ENCODE measurements at places on chromosomes 3 and 15. TPM values are rescaled to one million over a fixed set of nuclear protein-coding genes. Genes with fewer than 3 reads are reported as not detected.

- no peak overlapping the region for H3K4me3 ChIP-seq
- no peaks in the 10 kb centered on the region for H3K4me1 ChIP-seq
- H3K27me3 ChIP-seq, result no peaks in the 10 kb centered on the region
- H3K27ac ChIP-seq, result no peak overlapping the region
- no peaks in the 10 kb centered on the region for H3K36me3 ChIP-seq
- no peak for DNase-seq
Observed at GRCh38 chr3:28972921-28973320, 307.9 kb upstream of the RBMS3 start.

Gene IL17RE
- total RNA-seq, result 116 TPM

DNA sequence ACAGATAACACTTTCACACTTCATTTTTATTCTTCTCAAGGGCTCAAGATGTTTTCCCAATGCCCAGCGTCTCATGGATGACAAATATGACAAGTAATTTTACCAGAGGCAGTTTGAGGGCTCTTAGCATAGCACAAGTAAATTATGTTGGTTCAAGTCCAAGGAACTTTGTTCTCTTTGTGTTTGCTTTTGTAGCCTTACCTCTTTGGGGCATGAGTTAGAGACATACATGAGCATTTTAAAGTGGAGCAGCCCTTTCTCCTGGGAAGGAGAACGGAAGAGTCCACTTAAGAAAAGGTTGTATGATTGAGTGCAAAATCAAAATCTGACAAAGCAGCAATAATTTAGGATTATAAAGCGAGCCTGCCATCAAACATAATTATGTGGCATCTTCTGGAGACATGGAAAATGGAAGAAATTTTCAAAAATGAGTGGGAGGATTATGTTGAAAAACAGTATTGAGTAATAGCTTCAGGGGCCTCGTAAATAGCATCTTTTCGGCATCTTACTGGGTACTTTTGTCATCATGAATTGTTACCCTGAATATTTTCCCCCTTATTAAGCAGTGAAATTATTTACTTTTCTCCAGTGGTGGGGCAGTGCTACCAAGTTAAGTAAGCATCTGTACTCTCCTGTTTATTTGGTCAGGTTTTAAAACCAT lies 65.9 kb downstream of the PGPEP1L start:
- no peak overlapping the region for H3K27ac ChIP-seq
- no peak overlapping the region for H3K4me3 ChIP-seq
- H3K4me1 ChIP-seq, result peaks cover 10% of the 10 kb centered on the region
- no peaks in the 10 kb centered on the region for H3K27me3 ChIP-seq

GRCh38 chr3:126834596-126835471 lies 130.8 kb downstream of the CHCHD6 start:
- no peak overlapping the region for H3K27ac ChIP-seq
- H3K4me1 ChIP-seq, result no peaks in the 10 kb centered on the region
- no peak for DNase-seq
- H3K4me3 ChIP-seq, result no peak overlapping the region

Gene KBTBD13
- not detected for total RNA-seq

Gene CPNE4
- 1.1 TPM for total RNA-seq

GRCh38 chr3:101615525-101615924 lies 41.5 kb downstream of the PCNP start:
- no peaks in the 10 kb centered on the region for H3K4me1 ChIP-seq
- H3K36me3 ChIP-seq, result no peaks in the 10 kb centered on the region
- no peak overlapping the region for H3K4me3 ChIP-seq
- no peaks in the 10 kb centered on the region for H3K27me3 ChIP-seq
- DNase-seq, result no peak
- H3K27ac ChIP-seq, result no peak overlapping the region

Gene STRA6
- total RNA-seq, result 0.26 TPM

Gene MYO5C
- 11.9 TPM for total RNA-seq

DNA sequence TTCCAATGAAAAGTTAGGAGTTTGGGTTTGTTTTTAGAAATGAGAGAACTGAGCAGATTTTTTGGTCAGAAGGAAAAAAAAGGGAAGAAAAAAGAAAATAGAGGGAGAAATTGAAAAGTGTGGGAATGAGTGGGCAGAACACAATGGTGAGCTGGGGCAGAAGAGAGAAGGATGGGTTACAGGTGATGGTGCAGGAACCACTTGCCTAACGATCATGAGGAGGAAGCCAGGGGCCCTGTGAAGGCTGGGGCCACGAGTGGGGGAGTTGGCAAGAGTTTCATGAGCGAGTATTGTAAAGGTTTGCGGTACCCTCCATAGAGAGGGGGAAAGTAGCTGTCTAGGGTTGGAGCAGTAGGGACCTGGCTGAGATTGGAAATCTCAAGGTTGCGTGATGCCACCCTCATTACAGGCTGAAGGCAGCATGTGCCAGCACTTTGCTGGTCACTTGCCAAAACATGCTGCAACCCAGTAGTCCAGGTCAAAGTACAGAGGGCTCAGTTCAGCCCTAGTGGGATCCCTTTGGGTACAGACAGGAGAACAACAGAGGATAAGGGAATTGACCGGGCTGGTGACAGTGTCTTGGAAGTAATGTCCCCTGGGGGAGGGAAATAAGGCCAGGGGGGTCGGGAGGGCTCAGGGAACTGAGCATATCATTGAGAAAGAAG lies 6.6 kb downstream of the IVD start:
- no peak overlapping the region for H3K27ac ChIP-seq
- H3K4me3 ChIP-seq, result no peak overlapping the region
- DNase-seq, result no peak
- H3K4me1 ChIP-seq, result peaks cover 2% of the 10 kb centered on the region
- peaks cover 56% of the 10 kb centered on the region for H3K36me3 ChIP-seq
- H3K27me3 ChIP-seq, result no peaks in the 10 kb centered on the region

Gene IL17RD
- 2.2 TPM for total RNA-seq

Gene VGLL3
- 17.8 TPM for total RNA-seq

DNA sequence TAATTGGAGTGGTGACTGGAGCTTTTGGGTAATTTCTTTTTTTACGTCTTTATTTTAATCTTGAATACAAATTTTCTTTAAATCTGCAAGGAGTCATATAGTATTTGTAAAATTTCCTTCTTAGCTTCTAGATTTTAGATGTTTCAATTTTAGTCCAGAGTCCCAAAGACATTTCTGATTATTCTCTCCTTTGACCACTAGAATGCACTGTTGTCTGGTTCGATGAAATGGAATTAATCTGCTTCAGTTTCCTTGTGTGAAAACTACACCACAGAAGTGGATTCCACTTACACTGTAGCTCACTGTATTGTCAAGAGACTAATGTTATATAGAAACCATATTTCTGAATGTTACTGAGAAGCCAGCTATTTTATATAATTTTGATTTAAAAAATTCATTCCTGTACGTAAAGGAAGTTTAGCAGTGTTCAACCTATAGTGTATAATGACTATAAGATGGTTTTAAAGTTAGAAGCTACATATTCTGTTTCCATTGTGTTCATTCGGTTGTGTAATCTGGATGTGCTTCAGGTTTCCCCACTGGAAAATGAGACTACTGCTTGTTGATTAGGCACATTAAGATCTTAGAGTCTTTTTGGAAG lies 6.1 kb downstream of the GRAMD1C start:
- DNase-seq, result no peak
- no peak overlapping the region for H3K4me3 ChIP-seq
- no peaks in the 10 kb centered on the region for H3K36me3 ChIP-seq
- no peak overlapping the region for H3K27ac ChIP-seq
- H3K4me1 ChIP-seq, result peaks cover 12% of the 10 kb centered on the region
- no peaks in the 10 kb centered on the region for H3K27me3 ChIP-seq

- DNase-seq, result no peak
- H3K4me3 ChIP-seq, result no peak overlapping the region
- no peaks in the 10 kb centered on the region for H3K27me3 ChIP-seq
- H3K27ac ChIP-seq, result no peak overlapping the region
Observed at GRCh38 chr15:38093931-38094330, 158.7 kb upstream of the SPRED1 start.

Gene AQP9
- 49.0 TPM for total RNA-seq

- no peak for DNase-seq
- peaks cover 5% of the 10 kb centered on the region for H3K36me3 ChIP-seq
- no peak overlapping the region for H3K4me3 ChIP-seq
Observed at GRCh38 chr15:44545913-44546802, 9.2 kb downstream of the EIF3J start.

Gene GATA2
- 4.5 TPM for total RNA-seq

Gene C3orf22
- total RNA-seq, result not detected

DNA sequence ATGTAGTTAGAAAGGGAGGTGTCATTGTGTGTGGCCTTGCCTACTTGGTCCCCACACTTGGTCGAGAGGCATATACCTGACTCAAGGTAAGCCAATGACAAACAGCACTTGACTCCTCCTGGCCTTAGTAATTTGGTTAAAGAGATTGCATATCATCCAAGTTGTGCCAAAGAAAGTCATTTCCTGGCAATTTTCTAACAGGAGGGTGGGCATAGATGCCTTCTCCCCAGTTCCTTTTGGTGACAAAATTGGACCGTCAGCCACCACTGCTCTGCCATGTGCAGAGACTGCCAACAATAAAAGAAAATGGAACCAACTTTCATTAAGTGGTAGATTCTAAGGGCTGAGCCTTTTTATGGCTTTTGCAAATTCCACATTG lies 7.9 kb upstream of the LEKR1 start:
- H3K36me3 ChIP-seq, result no peaks in the 10 kb centered on the region
- no peak overlapping the region for H3K4me3 ChIP-seq
- no peak for DNase-seq
- peak overlapping the region; percentile 94 for H3K27ac ChIP-seq
- peaks cover 45% of the 10 kb centered on the region for H3K4me1 ChIP-seq

DNA sequence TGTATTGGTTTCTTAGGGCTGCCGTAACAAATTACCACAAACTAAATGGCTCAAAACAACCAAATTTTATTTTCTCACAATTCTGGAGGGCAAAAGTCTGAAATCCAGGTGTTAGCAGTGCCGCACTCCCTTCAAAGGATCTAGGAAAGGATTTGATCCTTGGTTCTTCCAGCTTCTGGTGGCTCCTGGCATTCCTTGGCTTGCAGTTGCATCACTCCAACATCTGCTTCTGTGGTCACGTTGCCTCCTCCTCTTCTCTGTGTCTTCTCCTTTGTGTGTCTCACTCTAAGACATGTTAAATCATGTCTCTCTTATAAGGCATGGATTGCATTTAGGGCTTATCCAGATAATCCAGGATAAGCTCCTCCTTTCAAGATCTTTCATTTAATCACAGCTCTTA lies 262.2 kb downstream of the MEX3B start:
- no peak for DNase-seq
- H3K27ac ChIP-seq, result no peak overlapping the region
- no peaks in the 10 kb centered on the region for H3K4me1 ChIP-seq
- peaks cover 5% of the 10 kb centered on the region for H3K27me3 ChIP-seq
- no peaks in the 10 kb centered on the region for H3K36me3 ChIP-seq

GRCh38 chr3:18410205-18410604 lies 14.9 kb downstream of the SATB1 start:
- no peak overlapping the region for H3K27ac ChIP-seq
- H3K4me3 ChIP-seq, result no peak overlapping the region
- no peaks in the 10 kb centered on the region for H3K4me1 ChIP-seq
- no peaks in the 10 kb centered on the region for H3K27me3 ChIP-seq

DNA sequence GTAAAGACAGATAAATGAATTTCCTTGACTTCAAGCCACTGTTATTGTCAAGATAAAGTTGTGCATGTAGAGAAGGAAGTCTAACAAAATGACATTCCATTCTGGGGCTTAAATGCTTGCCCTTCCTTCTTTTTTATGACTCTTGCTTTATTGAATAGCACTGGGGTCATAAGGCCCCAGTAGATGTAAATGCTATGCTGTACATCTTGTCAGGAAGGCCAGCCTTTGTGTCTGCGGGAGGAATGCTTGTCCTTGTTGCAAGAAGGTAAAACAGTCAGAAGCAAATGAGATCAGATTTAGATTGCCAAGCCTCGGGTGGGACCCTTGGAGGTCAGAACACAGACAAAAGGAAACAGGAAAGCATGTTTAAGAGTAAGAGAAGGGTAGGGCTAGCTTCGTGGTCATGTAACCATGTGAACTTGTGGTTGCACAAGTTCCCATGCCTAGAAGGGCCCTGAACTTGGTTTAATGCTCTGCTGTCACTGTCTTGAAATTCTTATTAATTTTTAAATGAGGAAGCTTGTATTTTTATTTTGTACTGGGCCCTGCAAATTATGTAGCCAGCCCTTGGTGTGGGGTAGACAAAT lies 81.5 kb downstream of the PPM1L start:
- H3K4me3 ChIP-seq, result no peak overlapping the region
- DNase-seq, result no peak
- H3K27ac ChIP-seq, result no peak overlapping the region
- H3K27me3 ChIP-seq, result no peaks in the 10 kb centered on the region
- H3K4me1 ChIP-seq, result no peaks in the 10 kb centered on the region
- H3K36me3 ChIP-seq, result no peaks in the 10 kb centered on the region

DNA sequence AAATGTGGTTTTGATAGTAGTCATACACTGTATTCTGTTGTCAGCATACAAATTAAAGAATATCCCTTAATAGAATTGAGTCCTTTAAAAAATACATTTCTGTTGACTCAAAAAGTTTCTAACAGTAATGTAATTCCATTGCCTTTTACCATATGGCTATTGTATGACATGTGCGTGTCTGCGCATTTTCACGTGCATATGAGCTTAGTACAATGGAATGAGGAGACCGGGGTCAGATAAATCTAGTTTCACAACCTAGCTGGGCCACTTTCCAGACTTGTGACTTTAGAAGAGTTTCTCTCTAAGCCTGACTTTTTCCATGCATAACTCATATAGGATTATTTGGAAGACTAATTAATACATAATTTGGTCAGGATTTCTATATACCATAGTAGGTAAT lies 38.7 kb downstream of the ZBTB38 start:
- peaks cover 27% of the 10 kb centered on the region for H3K36me3 ChIP-seq
- peak overlapping the region; percentile 57 for H3K27ac ChIP-seq
- no peak for DNase-seq
- no peak overlapping the region for H3K4me3 ChIP-seq
- H3K4me1 ChIP-seq, result peaks cover 71% of the 10 kb centered on the region

- H3K36me3 ChIP-seq, result no peaks in the 10 kb centered on the region
- no peaks in the 10 kb centered on the region for H3K27me3 ChIP-seq
- no peak for DNase-seq
- no peaks in the 10 kb centered on the region for H3K4me1 ChIP-seq
Observed at GRCh38 chr3:23304424-23304823, 101.3 kb downstream of the UBE2E2 start.

DNA sequence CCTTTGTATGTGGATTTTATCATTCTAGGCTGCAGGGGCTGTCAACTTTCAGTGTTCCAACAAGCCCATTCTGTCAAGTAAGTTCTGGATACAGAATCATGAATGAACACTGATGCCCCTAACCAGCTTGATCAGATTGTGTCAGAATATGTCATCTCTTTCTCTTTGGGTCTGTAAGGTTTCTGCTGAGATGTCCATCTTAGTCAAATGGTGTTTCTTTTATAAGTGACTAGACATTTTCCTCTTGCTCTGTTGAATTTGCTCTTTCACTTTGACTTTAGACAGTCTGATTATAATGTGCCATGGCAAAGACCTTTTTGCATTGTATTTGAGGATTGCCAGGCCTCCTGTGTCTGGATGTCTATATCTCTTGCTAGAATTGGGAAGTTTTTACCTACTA lies 660.9 kb upstream of the CBLB start:
- no peaks in the 10 kb centered on the region for H3K27me3 ChIP-seq
- DNase-seq, result no peak
- no peak overlapping the region for H3K4me3 ChIP-seq

DNA sequence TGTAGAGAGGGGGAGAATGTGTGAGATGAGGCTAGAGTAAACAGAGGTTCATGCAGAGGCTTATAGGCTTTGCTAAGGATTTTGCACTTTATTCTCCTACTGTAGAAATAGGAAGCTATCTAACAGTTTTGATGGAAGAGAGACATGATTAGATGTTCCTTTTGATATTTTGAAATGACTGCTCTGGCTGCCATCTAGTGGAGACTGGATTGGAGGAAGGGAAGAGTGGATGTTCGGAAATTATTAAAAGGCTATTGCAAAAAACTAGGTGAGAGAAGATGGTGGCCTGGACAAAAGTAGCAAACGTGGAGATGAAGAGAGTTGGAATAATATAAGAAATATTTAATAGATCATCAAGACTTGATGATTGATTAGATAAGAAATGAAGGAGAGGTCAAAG lies 42.2 kb downstream of the SYN2 start:
- no peak for DNase-seq
- no peak overlapping the region for H3K4me3 ChIP-seq
- no peaks in the 10 kb centered on the region for H3K4me1 ChIP-seq
- no peak overlapping the region for H3K27ac ChIP-seq
